ENCODE measurements at places on chromosomes 7 and 10.
A peak's percentile ranks its signal among the peaks of the same experiment; 100 is the strongest.

GRCh38 chr7:45652630-45653029, 78.5 kb downstream of the ADCY1 start:
- no peak for DNase-seq

GRCh38 chr7:142811154-142811737, 40.5 kb downstream of the PRSS2 start:
- peak; percentile 65 for DNase-seq

GRCh38 chr10:119412244-119413092, 130.1 kb downstream of the RGS10 start:
- DNase-seq, result peak; percentile 68

DNA sequence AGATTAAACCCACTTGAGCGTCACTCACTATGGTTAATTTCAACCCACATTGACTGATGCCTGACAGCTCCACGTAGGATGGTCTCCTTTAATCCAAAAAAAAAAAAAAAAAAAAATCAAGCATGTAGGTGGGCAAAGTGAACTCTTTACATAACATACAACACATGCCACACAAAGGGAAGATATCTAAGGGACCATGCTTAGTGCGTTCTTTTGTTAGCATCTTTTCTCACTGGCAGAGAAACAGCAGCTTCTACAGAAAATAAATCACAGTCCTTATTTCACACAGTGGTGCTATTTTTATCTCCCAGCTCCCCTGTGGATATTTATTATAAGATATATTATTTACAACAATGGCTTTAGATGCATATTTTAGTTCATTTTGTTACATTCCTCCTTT, 652.0 kb upstream of the CELF2 start:
- DNase-seq, result no peak

DNA sequence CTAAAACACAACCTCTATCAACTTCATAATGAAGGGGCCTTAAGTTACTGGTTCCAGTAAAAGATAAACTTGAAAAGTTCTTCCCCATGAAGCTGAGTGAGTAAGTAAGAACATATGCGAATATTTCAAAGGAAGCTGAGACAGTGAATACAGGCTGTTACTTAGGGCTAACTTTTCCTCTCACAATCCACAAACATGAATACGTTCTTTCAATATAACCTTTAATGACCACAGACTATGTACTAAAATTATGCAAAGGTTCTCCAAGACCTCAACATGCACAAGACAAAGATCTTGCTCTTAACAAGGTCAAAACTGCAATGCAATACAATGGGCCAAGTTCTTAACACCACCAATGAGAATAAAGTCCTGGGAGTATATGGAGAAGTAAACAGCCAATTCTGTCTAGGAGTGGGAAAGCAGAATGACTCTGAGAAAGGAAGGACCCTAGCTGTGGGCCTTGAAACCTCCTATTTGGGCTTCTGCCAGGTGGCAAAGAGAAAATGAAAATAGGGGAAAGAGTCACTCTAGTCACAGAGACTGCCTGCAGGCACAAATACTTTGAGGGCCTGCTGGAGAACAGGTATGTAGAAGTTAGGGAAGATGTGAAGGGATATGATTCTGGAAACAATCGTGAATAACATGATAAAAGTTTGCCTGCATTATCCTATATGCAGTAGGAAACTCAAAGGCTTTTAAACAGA, 43.7 kb downstream of the OSBPL3 start:
- DNase-seq, result no peak

GRCh38 chr10:4217653-4218052, 432.6 kb upstream of the KLF6 start:
- DNase-seq, result no peak

DNA sequence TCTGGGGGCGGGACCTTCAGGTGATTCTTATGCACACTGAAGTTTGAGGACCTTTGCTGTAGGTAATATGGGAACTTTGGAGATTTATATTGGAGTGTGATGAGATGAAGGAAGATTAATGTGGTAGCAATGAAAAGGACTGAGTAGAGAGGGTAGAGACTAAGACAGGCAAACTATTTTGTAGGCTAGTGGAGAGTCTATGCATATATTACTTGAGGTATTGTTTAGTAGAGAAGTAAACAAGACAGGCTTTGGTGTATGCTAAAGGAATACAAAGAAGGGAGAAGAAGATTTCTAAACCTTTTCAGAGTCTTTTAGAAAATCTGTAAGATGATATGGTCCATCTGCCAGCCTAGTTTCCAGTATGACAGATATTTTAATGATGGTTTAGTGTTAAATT, 129.1 kb downstream of the EXOC4 start:
- no peak for DNase-seq

- no peak for DNase-seq
Observed at GRCh38 chr10:71344993-71345480, 26.0 kb downstream of the SLC29A3 start.

DNA sequence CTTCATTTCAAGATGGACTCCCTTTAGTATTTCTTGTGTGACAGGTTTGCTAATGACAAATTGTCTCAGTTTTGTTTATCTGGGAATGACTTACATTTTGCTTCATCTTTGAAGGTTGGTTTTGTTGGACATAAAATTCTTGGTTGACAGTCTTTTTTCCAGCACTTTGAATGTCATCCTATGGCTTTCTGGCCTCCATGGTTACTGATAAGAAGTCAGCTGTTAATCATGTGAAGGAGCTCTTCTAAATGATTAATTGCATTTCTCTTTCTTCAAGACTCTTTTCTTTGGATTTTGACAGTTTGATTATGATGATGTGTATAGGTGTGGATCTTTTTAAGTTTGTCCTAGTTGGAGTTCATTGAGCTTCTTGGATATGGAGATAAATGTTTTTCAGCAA, 26.9 kb upstream of the HHEX start:
- no peak for DNase-seq

GRCh38 chr7:118300177-118300576, 75.7 kb downstream of the ANKRD7 start:
- no peak for DNase-seq

- DNase-seq, result peak; percentile 57
Observed at GRCh38 chr10:129545261-129545660, 78.2 kb downstream of the MGMT start.

DNA sequence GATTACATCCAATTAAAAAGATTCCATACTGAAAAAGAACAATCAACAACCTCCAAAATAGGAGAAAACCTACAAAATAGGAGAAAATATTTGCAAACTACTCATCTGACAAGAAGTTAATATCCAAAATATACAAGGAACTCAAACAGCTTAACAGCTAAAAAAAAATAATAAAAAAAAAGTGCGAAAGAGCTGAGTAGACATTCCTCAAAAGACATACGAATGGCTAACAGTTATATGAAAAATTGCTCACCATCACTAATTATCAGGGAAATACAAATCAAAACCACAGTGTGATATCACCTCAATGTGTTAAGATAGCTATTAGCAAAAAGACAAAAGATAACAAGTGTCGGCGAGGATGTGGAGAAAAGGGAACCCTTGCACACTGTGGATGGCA, 450.3 kb downstream of the PHTF2 start:
- DNase-seq, result no peak

GRCh38 chr7:24595671-24596418, 22.6 kb downstream of the PALS2 start:
- DNase-seq, result no peak

DNA sequence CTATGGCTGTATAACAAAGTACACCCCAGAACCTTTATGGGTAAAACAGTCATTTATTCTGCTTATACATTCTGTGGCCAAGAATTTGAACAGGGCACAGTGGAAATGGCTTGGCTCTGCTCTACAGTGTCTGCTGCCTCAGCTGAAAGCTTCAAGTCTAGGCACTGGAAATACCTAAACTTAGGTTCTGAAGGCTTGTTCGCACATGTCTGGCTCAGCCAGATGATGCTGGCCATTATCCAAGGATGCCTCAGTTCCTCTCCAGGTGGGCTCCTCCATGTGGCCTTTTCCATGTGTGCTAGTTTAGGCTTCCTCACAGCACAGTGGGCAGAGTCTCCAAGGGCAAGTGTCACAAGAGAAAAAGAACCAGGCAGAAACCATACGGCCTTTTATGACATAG, 76.8 kb downstream of the RALA start:
- DNase-seq, result no peak

DNA sequence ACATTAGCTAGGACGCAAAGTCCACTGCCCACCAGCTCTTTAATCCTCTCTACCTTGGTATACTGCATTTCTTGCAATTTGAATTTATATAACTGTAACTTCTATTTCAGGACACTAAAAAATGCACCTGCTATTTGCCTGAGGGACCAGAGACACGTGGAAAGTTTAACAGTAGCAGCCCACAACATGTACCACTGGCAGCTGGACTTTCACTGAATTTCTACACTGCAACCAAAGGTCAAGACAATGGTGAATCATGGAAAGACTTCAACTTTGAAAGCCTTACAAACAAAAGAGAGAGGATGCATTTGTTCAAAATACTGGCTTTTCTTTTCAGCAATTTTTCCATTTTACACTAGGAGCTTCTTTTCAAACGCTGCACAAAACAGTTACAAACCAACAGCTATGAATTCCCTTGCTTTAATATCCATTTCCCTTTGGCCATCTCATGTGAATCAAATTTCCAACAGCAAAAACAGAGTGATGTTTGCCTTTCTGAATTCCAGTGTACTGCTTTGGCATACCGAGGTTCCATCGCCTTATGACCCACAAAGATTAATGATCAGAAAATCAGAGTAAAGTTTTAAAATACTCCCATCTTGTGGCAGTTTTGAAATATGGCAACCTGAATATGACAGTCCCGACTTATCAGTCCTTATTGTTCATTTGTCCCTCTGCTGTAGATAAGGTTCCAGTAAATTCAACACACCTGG, 29.9 kb upstream of the HNRNPH3 start:
- DNase-seq, result peak; percentile 75

DNA sequence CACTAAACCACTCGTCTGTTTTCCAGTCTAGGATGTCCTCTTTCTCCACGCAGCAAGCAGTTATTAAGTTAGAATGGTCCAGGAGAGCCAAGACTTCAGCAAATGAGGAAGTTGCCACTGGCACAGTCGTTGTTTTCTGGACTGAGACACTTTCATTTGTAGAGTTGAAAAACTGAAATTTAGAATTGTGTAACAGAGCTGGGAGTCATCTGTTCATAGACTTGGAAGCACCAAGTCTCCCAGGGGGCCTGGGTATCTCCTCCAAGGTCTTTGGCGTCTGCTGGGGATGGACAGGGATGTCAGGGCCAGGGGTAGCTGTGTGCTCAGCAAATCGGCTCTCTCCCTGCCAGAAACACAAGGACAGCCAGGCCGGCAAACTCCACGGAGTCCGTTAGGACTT, 208.4 kb downstream of the FANK1 start:
- peak; percentile 41 for DNase-seq

GRCh38 chr7:85074-85882, 107.1 kb upstream of the FAM20C start:
- DNase-seq, result peak; percentile 61

- DNase-seq, result no peak
Observed at GRCh38 chr7:73827567-73828106, 3.2 kb upstream of the CLDN4 start.

- no peak for DNase-seq
Observed at GRCh38 chr10:43322331-43322730, 49.1 kb upstream of the FXYD4 start.

GRCh38 chr7:12686234-12686890, 1.1 kb upstream of the ARL4A start:
- DNase-seq, result peak; percentile 97

DNA sequence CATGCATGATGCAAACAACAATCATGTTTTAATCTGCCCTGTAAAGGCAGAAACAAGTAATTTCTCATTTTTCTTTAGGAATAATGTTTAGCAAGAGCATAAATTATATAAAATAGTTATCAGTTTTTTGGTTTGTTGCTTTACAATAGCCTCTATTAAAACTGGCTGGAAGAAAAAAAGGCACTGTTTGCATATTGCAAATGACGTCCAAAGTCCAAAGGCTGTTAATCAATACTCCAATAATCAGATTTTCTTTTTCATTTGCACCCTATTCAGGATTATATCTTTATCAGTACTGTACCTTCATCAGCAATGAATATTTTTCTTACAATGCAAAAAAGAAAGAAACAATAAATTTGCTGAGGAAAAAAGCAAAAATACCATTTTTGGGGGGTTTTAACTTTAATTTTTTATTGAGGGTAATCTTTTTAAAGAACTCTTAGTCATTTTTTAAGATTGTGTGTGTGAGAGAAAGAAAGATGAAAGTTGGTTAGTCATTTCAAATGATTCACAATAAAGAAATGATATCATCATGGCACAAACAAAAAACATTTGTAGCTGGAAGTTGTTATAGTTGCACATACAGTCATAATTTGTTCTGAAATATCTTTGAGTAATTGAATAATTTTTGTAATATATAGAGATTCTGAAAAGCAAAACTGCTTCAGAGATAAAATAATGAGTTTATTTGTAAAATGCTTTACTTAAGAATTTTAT, 44.4 kb upstream of the AKR1C2 start:
- peak; percentile 60 for DNase-seq

DNA sequence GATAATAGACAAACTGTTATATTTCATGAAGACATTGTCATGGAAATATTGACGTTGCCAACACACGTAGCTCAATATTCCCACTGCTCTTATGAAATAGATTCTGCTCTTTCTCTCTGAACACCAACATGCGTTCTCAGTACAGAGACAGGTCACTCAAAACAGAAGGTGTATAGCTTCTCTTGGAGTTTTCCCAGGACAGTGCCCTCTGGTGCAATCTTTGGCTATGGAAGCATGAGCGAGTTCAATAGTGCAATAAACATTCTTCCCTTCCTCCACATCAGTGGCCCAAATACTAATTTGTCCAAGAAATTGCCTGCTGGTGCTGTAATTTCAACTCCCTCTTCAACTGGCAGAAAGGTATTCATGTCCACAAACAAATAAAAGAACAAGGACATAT, 145.3 kb downstream of the MAGI2 start:
- DNase-seq, result peak; percentile 39

DNA sequence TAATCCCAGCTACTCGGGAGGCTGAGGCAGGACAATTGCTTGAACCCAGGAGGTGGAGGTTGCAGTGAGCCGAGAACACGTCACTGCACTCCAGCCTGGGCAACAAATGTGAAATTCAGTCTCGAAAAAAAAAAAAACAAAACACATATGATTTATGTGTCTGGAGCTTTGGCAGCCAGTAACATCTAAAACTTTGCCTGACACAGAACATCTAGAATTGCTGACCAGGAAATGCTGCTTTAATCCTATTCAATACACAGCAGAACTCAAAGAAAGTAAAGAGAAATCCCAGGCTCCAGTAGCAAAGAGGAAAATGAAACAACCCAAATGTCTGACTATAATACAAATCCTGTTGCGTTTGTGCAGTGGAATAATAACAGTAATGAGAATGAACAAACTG, 4.5 kb upstream of the CCDC6 start:
- DNase-seq, result peak; percentile 18

DNA sequence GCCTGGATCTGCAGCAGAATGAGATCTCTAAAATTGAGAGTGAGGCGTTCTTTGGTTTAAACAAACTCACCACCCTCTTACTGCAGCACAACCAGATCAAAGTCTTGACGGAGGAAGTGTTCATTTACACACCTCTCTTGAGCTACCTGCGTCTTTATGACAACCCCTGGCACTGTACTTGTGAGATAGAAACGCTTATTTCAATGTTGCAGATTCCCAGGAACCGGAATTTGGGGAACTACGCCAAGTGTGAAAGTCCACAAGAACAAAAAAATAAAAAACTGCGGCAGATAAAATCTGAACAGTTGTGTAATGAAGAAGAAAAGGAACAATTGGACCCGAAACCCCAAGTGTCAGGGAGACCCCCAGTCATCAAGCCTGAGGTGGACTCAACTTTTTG, 21.4 kb downstream of the LRRC17 start:
- DNase-seq, result no peak

GRCh38 chr10:71266147-71266917, 52.7 kb upstream of the SLC29A3 start:
- DNase-seq, result peak; percentile 73

- peak; percentile 87 for DNase-seq
Observed at GRCh38 chr7:114988755-114989375, 67.0 kb downstream of the MDFIC start.
